ENCODE measurements at places on chromosomes 6 and 20.

DNA sequence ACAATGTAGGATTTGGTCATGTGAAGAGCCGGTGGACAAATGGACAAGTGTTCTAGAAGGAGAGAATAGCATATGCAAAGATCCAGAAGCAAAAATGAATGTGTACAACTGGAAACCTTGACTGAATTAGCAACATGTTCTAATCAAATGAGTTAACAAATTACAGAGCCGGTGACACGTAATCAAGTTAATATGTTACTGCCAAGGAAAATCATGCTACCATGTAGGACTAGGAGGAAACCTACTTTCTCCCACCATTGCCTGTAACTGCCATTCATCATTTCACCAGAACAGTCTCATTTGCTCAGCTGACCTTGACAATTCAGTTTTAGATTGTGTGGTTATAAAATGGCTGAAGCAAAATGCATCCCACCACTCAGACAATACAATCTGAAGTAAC, 179.4 kb downstream of the KIF16B start:
- no peak for DNase-seq

- DNase-seq, result no peak
Measured at GRCh38 chr6:159728531-159728964, 1.2 kb downstream of the WTAP start.

DNA sequence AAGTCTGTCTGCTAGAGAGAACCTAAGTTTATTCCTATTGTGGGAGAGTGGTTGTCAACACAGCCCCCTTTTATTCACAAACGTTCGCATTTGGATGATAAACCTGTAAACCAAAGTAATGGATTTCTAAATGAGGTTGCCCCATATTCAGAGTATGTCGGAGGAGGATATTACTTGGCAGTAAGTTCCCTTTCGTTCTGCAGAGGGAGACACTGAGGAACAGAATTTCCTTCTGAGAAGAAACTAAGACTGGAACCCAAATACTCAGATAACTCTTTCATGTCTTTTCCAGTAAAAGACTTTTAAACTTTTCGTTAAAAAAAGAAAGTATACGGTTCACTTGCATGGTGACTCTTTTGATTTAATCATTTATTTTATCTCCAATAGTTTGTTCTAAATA, 754.6 kb upstream of the MMS22L start:
- DNase-seq, result no peak

GRCh38 chr6:128438393-128438792, 82.0 kb downstream of the PTPRK start:
- DNase-seq, result no peak

- DNase-seq, result no peak
Measured at GRCh38 chr6:54194067-54194466, 82.8 kb downstream of the MLIP start.

GRCh38 chr6:328136-328670, 35.9 kb downstream of the DUSP22 start:
- DNase-seq, result no peak

DNA sequence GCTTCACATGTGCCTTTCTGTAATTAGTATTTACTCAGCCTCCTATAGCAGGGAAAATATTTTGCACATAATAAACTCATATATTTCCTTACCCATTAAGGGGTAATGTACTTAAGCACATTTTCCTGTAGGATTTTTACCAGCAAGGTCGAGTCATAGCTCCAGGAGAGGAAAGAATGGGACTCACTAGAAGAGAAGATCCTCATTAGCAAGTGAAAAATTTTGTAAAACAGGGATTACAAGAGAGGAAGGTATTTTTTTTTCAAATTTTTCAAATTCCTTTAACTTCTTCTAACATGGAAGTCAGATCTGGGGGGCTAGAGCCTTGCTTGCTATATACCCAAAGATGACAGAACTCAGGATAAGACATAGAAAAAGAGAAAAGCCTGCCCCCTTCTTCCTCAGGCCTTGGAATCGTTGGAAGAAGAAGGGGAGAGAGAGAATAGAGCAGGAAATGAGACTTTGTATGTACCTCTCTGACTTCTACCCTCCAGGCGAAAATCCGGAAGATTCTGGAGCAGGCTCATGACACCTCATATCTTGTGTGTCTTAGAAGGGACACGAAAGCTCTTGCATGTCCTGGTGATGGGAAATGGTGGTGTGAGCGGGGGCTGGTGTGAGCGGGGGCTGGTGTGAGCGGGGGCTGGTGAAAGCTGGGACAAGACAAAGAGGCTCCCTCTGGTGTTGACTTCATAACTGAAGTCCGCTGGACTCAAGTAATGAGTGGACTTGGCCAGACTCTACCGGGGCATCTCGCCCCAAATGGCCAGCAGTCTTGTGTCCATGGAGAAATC, 256.9 kb upstream of the PLCB4 start:
- DNase-seq, result no peak

- DNase-seq, result no peak
Measured at GRCh38 chr6:55530931-55531330, 48.1 kb downstream of the HMGCLL1 start.

DNA sequence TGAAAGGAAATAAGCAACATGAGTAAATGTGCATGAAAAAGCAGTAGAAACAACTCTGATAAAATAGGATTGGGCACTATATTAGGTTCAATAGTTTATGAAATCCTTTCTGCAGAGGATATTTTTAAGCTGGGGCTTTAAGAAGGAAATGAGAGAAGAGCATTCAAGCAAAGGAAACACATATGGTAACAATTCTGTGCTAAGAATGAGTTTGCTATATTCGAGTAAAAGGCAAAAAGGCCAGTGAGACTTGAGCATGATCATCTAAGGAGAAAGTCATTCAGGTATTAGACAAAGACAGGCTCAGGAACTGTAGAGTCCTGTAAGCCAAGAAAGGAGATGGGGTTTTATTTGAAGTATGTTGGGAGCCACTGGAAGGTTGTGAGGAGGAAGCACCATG, 387.1 kb upstream of the FLRT3 start:
- no peak for DNase-seq

- no peak for DNase-seq
Measured at GRCh38 chr6:27130668-27131428, 116.7 kb upstream of the PRSS16 start.

- no peak for DNase-seq
Measured at GRCh38 chr6:48280035-48280620, 169.1 kb upstream of the PTCHD4 start.

DNA sequence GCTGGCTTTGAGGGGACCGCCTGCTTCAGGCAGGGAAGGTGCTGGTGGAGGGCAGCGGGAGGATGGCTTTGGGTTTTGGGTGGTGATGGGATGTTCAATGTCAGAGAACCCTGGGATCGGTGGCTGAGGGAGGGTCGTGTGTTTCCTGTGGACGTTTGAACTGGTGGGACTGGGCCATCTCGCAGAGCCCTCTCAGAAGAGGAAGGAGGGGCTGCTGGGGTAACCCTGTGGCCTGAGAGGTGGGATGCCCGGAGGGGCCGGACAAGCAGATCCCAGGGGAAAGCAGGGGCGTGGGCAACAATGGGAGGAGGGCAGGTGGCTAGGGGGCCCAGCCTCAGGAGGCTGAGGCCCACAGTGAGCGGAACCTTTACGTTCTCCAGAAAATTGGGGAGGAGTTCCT, 34.9 kb downstream of the PYGB start:
- DNase-seq, result no peak

- DNase-seq, result no peak
Measured at GRCh38 chr6:13577926-13578325, 3.5 kb downstream of the SIRT5 start.

- no peak for DNase-seq
Measured at GRCh38 chr6:22350109-22350508, 53.3 kb upstream of the PRL start.
